Keratinocyte (primary cell): ENCODE measurements at places on chromosomes 1 and 21. TPM values are rescaled to one million over a fixed set of nuclear protein-coding genes. Genes with fewer than 3 reads are reported as not detected.

The OBSCN gene
- polyA plus RNA-seq: 1.6 to 3.5 TPM (median 1.8 TPM) in 3 replicates

The NTNG1 gene
- polyA plus RNA-seq: 3.2 to 8.5 TPM (median 8.1 TPM) in 3 replicates

The OR10J1 gene
- not detected in 3 replicates for polyA plus RNA-seq

The KLF17 gene
- polyA plus RNA-seq: 0.03 TPM in 1 of 3 replicates, not detected in the others

The AMY2A gene
- not detected in 3 replicates for polyA plus RNA-seq

The PLK3 gene
- 30.6 to 34.0 TPM (median 33.5 TPM) in 3 replicates for polyA plus RNA-seq

The UBL4B gene
- polyA plus RNA-seq: not detected in 3 replicates

The SCNM1 gene
- polyA plus RNA-seq: 11.0 to 34.4 TPM (median 26.2 TPM) in 3 replicates

The NUAK2 gene
- polyA plus RNA-seq: 2.8 to 5.9 TPM (median 3.9 TPM) in 3 replicates

The ADAM30 gene
- not detected in 3 replicates for polyA plus RNA-seq

The PCBP3 gene
- polyA plus RNA-seq: 0.10 to 0.26 TPM (median 0.25 TPM) in 3 replicates

The S100A16 gene
- 1,620 to 2,357 TPM (median 2,299 TPM) in 3 replicates for polyA plus RNA-seq

The MATN1 gene
- 0.05 to 0.13 TPM in 2 of 3 replicates, not detected in the other for polyA plus RNA-seq

The DMRTA2 gene
- polyA plus RNA-seq: 0.01 TPM in 1 of 3 replicates, not detected in the others

The VCAM1 gene
- not detected in 3 replicates for polyA plus RNA-seq

The KLHDC7A gene
- polyA plus RNA-seq: not detected in 3 replicates

The FALEC gene
- 0.12 to 0.13 TPM in 2 of 3 replicates, not detected in the other for polyA plus RNA-seq

The G0S2 gene
- polyA plus RNA-seq: 31.1 to 60.5 TPM (median 46.2 TPM) in 3 replicates

The GNG4 gene
- polyA plus RNA-seq: 0.02 to 0.07 TPM in 2 of 3 replicates, not detected in the other

The LDLRAD2 gene
- polyA plus RNA-seq: 0.07 TPM in 1 of 3 replicates, not detected in the others

The PLPP3 gene
- polyA plus RNA-seq: 4.0 to 5.3 TPM (median 4.3 TPM) in 3 replicates

The ERG gene
- polyA plus RNA-seq: 0.08 to 0.19 TPM (median 0.09 TPM) in 3 replicates

The CENPF gene
- 1.4 to 14.4 TPM (median 13.7 TPM) in 3 replicates for polyA plus RNA-seq

The NMNAT1 gene
- polyA plus RNA-seq: 11.7 to 16.3 TPM (median 16.2 TPM) in 3 replicates
